ENCODE measurements at places on chromosomes 16 and 17.

- no peak for DNase-seq
Measured at GRCh38 chr17:9381068-9381467, 194.6 kb downstream of the STX8 start.

GRCh38 chr17:45263477-45263860 lies 1.6 kb upstream of the SPATA32 start:
- no peak for DNase-seq

GRCh38 chr17:51119415-51120356 lies 982 bp downstream of the SPAG9 start:
- DNase-seq: no peak

DNA sequence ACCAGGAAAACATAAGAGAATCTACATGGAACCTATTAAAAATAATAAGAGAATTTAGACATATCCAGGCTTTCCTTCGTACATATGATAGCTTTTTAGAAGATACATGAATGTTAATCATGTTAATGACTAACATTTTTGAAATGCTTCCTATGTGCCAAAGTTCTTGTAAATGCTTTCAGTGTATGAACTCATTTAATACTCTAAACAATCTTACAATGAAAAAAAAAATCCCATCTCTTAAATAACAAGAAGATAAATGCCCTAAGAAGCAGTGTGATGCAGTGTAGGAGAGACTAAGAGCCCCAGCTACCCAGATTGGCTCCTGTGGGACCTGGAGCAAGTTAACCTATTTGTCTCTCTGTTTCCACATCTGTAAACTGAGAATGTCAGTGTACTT lies 220.4 kb upstream of the MYOCD start:
- DNase-seq: no peak

GRCh38 chr16:25835126-25835525 lies 143.4 kb downstream of the HS3ST4 start:
- no peak for DNase-seq

DNA sequence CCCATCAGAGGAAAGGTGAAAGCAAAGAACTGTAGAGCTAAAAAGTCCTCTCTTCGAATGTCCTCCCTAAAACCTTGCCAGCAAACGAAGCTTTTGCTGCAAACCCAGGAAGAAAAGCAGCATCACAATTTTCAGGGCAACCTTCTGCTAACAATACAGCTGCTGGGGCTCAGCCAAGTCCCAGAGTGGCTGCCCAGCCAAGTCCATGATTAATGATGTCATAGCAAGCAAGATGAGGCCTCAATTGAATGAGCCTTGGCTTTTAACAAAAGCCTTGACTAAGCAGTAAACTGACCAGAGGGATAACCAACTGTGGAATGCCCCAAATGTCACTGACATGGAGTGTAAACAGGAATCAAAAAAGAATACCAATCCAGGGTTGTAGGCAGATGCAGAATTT lies 342.7 kb downstream of the PMP22 start:
- DNase-seq: no peak

- no peak for DNase-seq
Measured at GRCh38 chr16:51531271-51531670, 380.2 kb upstream of the SALL1 start.

DNA sequence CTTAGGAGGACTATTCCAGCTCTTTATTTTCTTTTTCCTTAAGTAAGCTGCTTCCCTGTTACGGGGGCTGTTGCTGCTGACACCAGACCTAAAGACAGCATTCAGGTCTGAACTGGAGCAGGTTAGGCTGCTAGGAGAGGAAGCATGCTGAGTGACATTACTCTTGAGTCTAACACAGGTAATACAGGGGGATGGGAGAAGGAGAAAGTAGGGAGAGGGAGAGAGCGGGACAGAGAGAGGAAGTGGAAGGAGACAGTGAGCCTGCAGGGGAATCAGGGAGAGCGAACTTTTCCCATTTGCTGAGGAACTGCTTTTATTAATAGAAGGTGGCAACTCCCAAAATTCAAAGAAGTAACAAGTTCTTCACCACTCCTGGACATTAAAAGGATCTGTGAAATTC lies 130.9 kb downstream of the PARN start:
- no peak for DNase-seq

- no peak for DNase-seq
Measured at GRCh38 chr17:77281904-77282367, 141.2 kb downstream of the SEC14L1 start.

- DNase-seq: peak; percentile 53
Measured at GRCh38 chr17:28467456-28468025, 5.9 kb upstream of the SLC13A2 start.

DNA sequence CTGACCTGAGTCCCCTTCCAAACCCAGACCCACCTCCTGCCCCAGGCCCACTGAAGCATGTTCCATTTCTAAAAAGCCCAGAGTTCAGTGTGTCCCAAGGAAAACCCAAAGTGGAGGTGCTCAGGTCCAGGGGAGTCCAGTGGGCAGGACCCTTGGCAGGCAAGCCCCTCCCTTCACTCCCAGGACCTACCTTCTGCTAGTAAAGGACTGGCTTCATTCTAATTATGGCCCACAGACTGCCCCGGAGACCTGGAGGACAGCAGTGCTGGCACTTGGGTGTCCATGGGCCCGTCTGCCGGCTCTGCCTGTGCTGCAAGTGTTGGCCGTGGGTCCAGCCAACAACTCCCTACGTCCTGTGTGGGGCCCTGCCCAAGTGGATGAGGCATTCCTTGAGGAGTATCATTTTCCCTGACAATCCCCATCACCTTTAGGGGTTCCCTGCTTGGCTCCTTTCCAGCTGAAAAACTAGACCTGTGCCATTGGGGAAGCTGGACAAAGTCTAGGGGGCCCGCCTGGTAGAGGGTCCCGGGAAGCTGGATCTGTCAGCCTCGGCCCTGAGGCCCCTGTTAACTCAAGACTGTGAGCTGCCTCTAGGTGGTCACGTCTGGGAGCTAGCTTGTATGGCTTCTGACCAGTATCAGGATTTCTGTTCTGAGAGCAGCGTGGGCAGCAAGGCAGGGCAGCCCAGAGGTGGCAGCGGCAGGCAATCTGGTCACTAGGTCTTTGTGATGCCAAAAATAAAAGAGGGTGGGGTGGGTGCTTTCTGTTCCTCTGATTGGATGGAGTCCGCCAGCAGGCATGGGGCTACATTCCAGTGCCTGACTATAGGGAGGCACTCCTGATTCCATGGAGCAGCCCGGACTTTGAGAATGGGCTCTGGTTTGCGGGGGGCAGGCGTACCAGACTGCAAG lies 8.2 kb downstream of the CBX2 start:
- no peak for DNase-seq

DNA sequence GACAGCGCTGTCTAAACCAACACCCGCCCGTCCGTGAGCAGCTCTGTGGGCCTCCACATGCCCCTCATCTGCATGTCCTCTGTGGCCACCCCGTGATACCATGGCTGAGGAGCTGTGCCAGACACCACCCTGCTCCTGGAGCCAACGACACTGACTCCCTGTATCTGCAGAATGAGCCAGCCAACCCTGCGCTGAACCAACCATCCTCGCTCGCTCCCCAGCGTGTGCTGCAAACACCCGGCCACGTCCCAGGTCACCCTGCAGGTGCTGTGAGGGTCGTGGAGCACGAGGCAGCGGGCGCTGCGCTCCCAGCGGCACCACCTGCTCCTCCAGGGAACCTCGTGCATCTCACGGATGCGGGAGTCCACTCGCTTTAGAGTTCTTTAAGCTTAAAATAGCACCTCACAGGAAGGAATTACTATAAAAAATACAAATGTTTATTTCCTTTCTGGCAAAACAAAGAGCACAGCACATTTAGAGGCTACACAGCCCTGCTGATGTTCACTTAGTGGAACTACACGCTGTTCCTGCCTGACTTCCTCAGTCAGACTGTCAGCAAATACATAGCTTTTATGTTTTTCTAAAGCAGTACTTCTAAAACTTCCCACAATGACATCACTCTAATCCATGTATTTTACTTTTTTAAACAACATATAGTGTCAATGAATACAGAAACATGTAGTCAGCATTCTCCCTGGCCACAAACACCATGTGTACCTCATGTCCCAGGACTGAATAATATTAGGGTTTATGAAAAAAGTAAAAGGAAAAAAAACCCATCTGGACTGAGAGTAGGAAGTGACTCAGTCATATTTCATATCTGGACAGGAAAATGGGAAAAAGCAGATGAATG lies 43.5 kb downstream of the MAP1LC3B start:
- peak; percentile 67 for DNase-seq

- DNase-seq: no peak
Measured at GRCh38 chr17:66965801-66966262, 1.3 kb downstream of the CACNG4 start.

- DNase-seq: no peak
Measured at GRCh38 chr16:24309258-24310142, 53.4 kb downstream of the CACNG3 start.

- DNase-seq: peak; percentile 71
Measured at GRCh38 chr16:54171626-54172537, 114.7 kb downstream of the IRX3 start.

DNA sequence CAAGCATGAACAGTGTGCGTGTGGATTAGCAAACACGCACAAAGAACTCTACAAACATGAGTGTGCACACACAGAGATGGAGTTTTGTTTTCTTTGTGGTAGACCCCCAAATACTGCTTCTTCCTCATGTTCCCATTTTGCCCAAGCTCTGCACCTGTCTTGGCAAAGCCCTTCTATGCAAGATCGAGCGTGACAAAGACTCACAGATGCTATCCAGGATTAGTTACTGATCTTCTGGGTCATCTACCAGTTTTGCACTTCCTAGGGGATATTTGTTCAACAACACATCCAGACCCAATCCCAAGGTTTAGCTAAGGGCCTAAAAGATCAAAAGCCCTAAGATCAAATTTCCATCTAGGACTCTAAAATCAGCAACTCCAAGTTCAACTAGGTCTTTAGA lies 16.0 kb downstream of the LRRC36 start:
- no peak for DNase-seq

DNA sequence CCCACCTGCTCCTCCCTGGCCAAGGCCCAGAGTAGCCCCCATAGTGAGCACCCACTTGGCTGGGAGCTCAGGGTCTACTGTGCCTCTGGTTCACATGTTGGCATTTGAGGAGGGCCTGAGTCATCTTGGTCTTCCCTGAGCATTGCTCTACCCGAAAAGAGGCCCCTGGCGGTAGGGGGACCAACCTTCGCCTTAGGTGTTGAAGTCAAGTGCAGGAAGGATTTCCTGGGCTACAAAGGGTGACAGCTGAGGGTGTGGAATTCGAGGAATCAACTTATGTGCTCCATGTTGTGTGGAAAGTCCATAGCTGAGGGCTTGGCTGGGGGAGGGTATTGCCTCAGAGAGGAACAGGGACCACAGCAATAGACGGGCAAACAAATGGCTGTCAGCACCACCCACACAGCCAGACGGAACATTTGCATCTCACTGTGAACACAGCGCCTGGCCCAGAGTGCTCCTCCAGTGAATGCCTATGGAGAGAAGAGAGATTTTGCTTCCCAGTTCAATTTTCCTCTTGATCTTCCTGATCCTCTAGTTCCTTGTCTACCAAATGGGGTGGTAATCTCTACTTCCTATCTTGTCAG lies 35.6 kb upstream of the NGFR start:
- DNase-seq: no peak

GRCh38 chr17:19590451-19590850 lies 56.8 kb downstream of the SLC47A1 start:
- no peak for DNase-seq

GRCh38 chr17:12815642-12816141 lies 26.4 kb downstream of the ARHGAP44 start:
- no peak for DNase-seq

DNA sequence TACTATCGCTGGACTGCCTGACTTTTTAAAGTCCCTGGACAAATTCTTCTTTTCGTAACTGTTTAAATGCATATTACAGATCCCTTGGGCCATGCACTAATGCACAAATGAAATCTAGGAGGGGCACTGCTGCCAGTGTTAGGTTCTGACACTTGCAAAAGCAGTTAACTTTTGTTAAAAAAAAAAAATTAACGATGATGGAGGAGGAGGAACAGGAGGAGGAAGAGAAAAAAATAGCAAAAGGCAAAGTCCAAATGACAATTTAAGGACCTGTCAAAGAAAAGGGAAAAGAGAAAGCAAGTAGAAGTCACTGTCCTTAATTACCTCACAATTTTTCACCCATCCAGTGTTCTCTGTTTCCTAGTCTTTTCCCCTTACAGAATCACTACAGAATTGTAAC lies 97.8 kb upstream of the CORO6 start:
- no peak for DNase-seq

GRCh38 chr17:58084317-58084981 lies 1.2 kb downstream of the DYNLL2 start:
- DNase-seq: no peak

DNA sequence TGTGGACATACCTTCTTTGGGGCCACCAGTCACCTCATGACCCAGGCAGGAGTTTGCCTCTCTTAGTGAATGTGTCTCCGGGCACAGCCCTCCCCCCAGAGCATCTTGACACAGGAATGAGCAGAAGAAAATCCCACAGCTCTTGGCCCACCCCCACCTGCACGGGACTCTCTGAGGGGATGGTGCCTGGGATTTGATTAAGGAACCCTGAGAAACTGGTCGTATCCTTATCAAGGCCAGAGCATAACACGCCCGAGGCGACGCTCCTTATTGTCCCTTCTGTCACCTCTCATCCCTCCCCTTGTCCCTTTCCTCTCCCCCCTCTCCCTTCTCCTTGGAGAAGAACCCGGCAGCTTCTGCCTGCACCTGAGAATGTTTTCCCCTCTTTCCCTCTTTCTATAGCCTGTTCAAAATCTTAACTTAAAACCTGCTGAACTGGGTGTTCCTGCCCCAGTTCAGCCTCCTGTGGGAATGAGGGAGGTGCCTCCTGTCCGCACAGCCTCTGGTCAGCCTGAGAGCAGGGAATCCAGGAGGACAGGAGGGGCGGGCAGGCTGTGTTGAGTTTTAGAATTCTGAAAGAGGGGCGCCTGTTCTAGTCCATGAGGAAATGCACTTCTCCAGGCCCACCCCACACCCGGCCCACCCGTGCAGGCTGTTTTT lies 140.7 kb upstream of the PLCG2 start:
- no peak for DNase-seq

- DNase-seq: no peak
Measured at GRCh38 chr16:31458073-31458843, 1.0 kb upstream of the ARMC5 start.

DNA sequence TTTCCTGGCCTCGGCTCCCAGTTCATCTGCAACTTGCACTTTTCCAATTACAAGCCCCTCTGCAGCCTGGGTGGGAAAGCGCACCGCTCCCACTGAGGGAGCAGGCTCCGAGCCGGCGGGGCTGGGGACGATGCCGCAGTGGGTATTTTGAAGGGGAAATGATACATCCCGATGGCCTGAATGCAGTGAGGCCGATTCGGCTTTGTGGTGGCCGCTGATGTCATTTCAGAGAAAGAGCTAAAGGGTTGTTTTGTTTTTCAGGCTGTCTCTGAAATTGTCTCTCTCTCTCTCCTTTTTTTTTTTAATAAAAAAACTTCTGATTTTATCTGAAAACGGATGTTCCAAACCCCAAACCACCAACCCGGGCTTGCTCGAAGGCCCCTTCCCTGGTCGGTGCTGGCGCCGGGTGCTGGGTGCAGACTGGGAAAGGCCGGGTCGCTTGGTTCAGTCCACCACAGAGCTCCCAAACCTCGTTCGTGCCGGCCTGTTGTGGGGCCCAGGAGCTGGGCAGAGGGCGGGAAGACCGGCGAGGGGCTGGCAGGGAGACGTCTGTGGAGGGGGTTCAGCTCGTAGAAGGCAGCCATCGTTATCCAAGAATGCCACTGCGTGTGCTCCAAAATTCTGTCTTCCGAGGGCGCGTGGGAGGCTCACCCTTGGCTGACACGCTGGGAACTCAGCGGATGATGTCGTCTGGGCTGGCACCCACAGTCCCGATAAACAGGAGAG lies 102.8 kb downstream of the FOXL1 start:
- DNase-seq: no peak

- no peak for DNase-seq
Measured at GRCh38 chr17:17982801-17983200, 10.1 kb downstream of the DRC3 start.

GRCh38 chr17:82849076-82849945 lies 9.5 kb upstream of the ZNF750 start:
- DNase-seq: no peak
